Glomerular endothelial cell (primary cell): ENCODE measurements at places on chromosomes 5 and 9.

GRCh38 chr5:174453690-174454089 lies 270.7 kb upstream of the MSX2 start:
- no peak for DNase-seq

- DNase-seq = peak; percentile 58
These were observed 182.7 kb downstream of the NR3C1 start for GRCh38 chr5:143220748-143221251.

DNA sequence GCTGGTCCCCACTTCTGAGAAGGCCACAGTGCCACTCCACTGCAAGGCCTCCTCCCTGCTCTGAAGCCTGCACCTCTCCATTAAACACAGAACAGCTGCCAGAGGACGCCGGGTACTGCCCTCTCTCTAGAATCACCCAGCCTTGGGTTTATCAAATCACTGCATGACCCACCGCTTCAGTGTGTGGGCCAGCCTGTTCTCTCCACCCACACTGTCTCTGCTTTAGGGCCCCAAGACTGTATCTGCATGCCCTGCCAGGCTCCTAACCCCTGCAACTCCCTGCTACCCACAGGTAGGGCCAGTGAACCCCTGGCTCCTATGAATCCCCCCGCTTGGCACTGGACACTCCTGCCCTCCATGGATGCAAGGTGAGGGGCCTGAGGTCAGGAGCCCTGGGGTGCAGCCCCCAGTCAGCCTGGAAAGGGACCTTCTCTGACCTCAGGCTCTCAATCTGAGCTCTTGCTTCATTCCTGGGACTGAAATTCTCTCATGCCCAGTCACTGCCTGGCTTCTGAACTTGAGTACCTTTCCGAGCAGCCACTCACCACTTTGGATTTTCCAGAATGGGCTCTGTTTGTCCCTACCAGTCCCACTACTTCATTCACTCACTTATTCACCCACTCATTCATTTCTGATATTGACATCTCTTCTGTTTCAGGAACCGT lies 206.3 kb downstream of the GABBR2 start:
- no peak for DNase-seq

GRCh38 chr9:75615284-75615683 lies 275.2 kb upstream of the PCSK5 start:
- DNase-seq = no peak

- no peak for DNase-seq
These were observed 191.3 kb downstream of the DMAC1 start for GRCh38 chr9:7608261-7608660.

DNA sequence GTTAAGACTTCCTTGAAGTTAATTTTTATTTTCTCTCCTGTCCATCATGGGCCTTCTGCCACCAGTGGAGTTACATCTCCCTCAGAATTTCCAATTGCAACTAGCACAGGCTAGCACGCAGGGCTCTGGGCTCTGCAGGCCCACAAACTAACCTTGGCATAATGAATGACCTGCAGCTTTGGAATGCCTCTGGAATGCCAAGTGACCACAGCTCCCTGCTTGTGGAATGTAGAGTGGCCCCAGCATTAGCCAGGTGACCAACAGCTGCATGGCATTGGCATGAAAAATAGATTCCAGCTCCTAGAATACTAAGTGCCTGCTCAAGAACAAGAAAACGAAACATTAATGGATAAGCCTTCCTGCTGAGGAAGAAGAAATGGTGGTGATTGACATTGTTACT lies 726.1 kb downstream of the BRINP1 start:
- no peak for DNase-seq

DNA sequence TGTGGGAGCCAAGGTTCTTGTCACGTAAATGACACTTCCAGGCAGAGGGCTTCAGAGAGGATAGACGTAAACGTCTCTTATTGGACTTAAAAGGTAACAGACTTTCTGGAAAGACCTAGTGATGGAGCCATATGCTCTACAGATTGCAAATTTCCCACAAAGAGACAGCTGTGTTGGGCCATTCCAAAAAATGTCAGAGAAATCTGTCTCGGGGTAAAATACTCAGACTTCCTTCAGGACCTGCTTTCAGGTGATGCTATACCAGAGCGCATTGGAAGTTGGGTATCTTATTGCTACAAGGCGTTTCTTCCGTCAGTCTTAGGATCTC lies 29.2 kb downstream of the PROP1 start:
- DNase-seq = no peak

GRCh38 chr9:82987370-82988189 lies 75.4 kb downstream of the RASEF start:
- DNase-seq = no peak

- no peak for DNase-seq
These were observed 23.6 kb upstream of the CERCAM start for GRCh38 chr9:128396970-128397613.

- DNase-seq = no peak
These were observed 47.0 kb downstream of the SAXO1 start for GRCh38 chr9:18985996-18986395.

GRCh38 chr5:132446621-132447020 lies 44.0 kb downstream of the IRF1 start:
- no peak for DNase-seq

DNA sequence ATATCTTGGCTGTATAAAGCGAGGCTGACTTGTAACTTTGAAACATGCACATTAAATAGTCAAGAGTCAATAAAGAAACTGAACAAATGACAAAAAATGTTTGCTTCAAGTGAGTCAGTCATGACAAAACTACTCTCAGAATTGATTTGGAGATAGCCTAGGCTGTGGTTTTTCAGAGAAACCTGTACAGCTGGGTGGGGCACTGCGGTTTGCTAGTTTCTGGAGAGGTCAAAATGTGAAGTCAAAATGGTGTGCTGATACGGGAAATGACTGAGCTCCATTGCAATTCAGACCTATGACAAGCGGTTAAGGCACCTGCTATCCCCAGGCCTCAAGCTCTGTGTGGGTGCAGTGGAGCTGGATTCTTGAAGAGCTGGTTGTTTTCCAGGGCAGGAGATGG lies 10.3 kb upstream of the CD180 start:
- DNase-seq = no peak

GRCh38 chr5:171295299-171295698 lies 13.7 kb upstream of the TLX3 start:
- DNase-seq = no peak

GRCh38 chr5:83354958-83355357 lies 116.6 kb upstream of the VCAN start:
- DNase-seq = no peak

GRCh38 chr5:95958310-95959014 lies 3.2 kb downstream of the ELL2 start:
- no peak for DNase-seq

- no peak for DNase-seq
These were observed 303.2 kb downstream of the PRR16 start for GRCh38 chr5:120767178-120767820.

DNA sequence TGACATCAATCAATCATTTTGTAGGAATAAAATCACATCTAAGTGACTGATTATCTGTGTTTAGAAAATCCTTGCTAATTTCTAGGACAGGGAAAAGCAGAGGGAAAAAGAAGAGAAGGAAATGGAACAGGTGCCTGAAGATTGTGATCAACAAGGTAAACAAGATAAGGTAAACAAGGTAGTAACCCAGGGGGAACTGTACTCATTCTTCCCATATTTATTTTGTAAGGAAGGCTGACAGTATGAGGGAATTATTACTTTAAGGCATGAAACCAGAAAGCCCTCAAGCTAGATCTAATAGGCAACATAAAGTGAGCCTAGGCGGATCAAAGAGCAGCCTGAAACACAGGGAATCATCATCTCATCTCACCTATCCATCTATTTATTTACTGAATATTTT lies 231.1 kb downstream of the MLLT3 start:
- DNase-seq = no peak

GRCh38 chr5:180990086-180990881 lies 1.6 kb downstream of the BTNL3 start:
- DNase-seq = no peak

- no peak for DNase-seq
These were observed 12.6 kb downstream of the ISL1 start for GRCh38 chr5:51395666-51396356.

- DNase-seq = no peak
These were observed 5.8 kb upstream of the OR1L4 start for GRCh38 chr9:122718038-122718437.

GRCh38 chr5:66002415-66002814 lies 76.0 kb downstream of the ERBIN start:
- no peak for DNase-seq

DNA sequence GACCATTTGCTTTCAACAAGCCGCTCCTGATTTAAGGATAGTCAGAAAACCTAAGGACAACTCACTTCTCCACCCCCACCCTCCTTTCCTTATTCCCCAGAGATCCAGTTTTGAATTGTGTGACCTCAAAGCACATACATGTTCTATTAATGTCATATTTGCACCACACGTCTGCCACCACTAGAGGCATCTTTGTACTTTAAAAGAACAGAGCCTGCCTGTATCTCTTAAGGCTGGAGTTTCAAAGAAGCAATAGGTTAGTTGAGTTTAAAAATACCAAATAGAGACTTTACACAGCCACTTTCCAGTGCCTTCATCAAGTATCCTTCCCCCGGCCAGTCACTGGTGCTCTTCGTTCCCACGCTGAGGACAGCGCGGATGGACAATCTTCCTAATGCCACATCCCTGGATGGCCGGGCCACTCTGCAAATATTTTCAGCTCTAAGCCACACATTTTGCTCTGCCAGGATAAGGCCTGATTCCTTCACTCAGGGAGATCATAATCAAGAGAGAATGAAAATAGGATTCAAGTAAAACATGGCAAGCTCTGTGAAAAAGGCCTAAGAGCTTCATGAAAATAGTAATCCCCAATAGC lies 146.3 kb downstream of the SNCAIP start:
- DNase-seq = no peak

GRCh38 chr9:89882930-89883361 lies 278.1 kb downstream of the GADD45G start:
- DNase-seq = no peak

- no peak for DNase-seq
These were observed 11.6 kb downstream of the C9orf72 start for GRCh38 chr9:27561685-27562084.

DNA sequence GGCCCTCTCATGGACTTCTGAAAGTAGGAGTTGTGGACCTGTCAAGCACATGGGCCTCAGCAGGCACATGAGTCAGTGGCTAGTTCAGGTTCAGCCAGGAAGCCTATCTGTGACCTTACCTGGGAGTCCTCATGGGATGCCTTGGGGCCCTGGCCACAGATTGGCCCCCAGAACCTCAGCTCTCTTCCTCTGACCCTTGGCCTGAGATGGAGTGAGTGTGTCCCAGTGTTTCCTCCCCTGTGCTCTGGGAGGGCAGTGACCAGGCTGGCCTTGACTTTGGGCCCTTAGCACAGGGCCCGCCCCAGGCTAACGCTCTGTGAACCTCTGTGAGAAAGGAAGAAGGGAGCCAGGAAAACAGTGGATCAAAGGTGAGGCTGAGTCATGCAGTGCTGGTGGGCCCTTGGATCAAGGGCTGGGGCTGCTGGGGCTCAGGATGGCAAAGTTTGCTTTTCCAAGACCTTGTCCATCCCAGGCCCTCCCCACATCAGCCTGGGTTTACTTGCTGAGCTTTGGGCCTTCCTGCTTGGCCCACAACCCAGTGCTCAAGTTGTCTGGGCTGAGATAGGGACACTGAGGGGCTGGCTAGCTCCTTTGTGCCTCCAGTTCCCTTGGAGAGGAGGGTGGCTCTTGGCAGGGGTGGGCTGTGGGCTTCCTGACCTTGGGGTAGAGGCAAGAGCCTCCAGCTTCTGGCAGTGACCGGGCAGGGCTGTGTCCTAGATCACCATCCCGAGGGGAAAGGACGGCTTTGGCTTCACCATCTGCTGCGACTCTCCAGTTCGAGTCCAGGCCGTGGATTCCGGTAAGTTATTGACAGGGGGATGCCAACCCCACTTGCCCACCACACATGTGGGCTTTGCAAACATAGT lies 41.4 kb downstream of the RGS3 start:
- DNase-seq = no peak

- DNase-seq = no peak
These were observed 40.3 kb downstream of the HEXB start for GRCh38 chr5:74725331-74725730.

GRCh38 chr5:122515709-122516431 lies 203.8 kb downstream of the SNCAIP start:
- DNase-seq = peak; percentile 76

DNA sequence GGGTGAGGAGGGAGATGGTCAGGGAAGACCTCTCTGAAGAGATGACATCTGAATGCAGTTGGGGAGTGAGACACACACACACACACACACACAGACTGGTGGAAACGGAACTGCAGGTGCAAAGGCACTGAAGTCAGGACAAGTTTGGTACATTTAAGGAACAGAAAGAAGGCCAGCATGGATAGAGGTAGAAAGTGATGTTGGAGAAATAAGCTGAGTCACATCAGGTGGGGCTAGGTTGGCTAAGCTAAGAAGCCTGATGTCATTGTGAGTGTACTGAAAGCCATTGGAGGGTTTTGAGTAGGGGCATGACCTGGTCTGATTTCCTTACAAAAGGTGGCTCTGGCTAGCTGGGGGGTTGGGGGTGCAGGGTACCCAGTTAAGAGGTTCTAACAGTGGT lies 3.1 kb downstream of the BSPRY start:
- DNase-seq = no peak
